ENCODE measurements at places on chromosomes 1 and 21. TPM values are rescaled to one million over a fixed set of nuclear protein-coding genes. Genes with fewer than 3 reads are reported as not detected.
A peak's percentile ranks its signal among the peaks of the same experiment; 100 is the strongest.

FAM72A gene
- total RNA-seq, result 2.8 TPM

DNA sequence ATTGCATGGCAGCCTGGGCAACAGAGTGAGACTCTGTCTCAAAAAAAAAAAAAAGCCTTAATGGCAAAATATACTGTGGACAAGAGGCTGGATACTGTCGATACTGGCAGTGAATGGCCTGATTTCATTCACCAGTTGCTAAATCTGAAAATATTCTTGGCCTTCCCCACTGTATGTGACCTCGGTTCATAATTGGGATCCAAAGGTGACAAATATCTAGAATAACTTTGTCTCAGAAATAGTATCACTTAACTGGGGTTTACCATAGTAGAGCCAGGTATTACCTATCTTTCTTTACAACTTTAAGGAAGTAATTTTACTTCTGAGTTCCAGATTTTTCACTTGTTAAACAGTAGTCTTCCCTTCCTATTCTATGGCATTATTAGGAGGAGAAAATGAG is 8.4 kb downstream of the MTF2 start:
- no peak for DNase-seq

RGSL1 gene
- total RNA-seq, result not detected

ARMH1 gene
- total RNA-seq, result 3.6 TPM

DNA sequence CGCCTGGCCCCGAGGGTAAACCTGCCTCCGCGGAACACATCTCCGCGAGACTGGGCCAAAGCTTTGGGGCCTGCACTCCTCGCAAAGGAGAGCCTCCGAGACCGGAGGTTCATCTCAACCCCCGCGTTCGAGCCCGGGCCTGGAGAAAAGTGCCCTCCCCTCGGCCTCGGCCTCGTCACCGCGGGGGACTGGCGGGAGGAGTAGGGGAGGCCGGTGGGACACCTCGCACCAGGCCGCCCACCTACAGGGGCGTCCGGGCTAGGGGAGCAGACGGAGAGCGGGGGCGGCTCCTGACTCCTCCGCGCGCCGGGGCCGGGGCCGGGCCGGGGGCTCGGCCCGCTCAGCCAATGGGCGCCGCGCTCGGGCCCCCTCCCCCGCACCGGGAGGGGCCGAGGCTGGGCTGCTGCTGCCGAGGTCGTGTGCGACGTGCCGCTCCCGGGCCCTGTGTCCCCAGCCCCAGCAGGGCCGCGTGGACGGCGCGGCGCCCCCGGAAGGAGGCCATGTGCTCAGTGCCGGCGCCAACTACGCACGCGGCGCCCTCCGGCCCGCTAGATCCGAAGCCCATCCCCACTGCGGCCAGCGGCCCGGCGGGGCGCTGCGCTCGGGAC is 684 bp downstream of the SLC2A1 start:
- DNase-seq, result peak; percentile 46

- DNase-seq, result no peak
These were observed 42.0 kb downstream of the VPS26C start for GRCh38 chr21:37224861-37225839.

DNA sequence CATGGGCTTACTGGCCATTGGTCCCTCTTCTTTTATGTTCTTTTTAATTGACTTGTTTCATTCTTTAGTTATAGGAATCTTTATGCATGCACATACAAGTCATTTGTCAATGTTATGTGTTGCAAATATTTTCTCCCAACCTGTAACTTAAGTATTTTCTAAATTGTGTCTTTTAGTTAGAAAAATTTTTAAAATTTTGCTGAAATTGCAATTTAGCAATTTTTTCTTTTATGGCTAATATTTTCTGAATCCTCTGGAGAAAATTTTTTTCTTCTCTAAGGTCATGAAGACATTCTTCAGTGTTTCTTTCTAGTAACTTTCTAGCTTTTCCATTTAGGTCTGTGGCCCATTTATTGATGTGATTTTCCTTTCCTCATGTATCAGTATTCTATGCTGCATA is 48.9 kb upstream of the TENT5C start:
- DNase-seq, result no peak

- peak; percentile 3 for DNase-seq
These were observed 68.1 kb downstream of the RPS6KA1 start for GRCh38 chr1:26597629-26598039.

DNA sequence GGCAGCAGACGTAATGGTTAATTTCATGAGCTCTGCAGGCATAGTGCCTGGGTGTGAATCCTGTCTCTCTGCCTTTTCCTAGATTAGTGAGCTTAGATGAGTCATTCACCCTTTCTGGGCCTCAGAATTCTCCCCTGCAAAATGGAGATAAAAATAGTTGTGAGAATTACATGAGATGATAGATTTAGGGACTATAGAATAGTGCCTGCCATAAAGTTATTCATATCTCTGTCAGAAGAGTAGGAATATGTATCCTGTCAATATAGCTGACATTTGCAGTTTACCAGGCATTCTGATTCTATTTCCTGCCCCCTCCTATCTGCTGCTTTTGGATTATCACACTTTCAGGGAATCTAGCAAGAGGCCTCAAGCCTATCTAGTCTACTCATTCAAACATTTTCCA is 112.0 kb downstream of the PDE4B start:
- DNase-seq, result no peak

DNA sequence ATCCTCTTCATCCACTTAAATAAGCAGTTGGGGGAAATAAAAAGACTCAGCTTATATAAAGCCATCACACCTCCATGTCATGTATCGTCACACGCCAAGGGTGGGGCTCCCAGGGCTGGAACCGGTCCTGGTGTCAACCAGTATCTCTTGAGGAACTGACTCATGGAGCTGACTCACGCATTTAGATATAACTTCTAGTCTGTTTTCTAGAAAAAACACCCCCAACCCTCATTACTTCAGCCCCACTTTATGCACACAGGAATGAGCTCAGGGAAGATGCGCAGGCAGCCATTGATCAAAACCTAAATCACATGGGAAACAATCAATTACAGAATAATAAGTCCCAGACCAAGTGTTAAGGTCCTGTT is 6.9 kb upstream of the IL22RA1 start:
- no peak for DNase-seq

DNA sequence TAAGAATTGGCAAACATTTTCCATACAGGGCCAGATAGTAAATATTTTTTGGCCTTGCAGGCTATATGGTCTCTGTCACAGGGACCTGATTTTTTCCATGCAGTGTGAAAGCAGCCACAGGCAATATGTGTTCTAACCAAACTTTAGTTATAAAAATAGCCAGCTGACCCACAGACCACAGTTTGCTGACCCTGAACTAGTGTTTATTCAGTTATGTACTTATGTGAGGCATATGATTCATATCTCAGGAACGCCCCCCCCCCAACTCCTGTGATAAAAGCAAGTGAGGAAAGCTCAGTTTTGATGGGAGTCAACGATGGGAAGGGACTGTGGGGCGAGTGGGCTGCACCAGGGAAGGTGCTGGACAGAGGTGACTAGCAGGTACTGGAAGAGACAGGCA is 80.1 kb downstream of the HMGB4 start:
- DNase-seq, result no peak

GRCh38 chr1:14929547-14930246 is 223.8 kb upstream of the TMEM51 start:
- peak; percentile 33 for DNase-seq

CCDC30 gene
- total RNA-seq, result 1.8 TPM

- DNase-seq, result no peak
These were observed 18.5 kb downstream of the FTCD start for GRCh38 chr21:46136739-46137349.

DNA sequence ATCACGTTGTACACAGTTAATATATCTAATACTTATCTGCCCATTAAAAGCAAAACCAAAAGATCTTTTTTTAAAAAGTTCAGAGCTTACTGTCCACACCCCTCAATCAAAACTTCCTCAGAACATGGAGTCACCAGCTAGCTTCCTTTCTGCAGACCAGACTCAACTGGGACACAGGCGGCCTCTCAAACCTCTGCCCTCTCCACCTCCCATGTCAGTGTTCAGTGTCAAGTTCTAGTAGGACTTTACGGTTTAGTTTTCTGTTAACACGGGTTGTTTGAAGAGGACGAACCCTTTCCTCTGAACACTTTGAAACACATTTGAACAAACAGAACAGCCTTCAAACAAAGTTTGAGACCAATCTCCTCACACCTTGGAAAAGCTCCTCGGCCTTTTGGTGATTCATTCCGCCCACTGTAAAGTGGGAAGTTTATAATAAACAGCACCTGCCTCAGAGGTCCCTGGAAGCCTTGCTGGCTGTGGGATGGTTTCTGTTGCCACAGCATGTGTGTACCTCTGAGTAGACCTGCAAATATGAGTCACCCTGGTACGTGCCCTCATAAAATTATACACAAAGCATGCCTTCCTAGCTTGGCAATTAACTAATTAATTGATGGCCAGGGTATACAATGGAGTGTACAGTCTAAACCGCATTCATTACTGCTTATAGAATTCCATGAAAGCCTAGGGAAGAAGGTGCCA is 48.4 kb upstream of the SIPA1L2 start:
- DNase-seq, result no peak

DNA sequence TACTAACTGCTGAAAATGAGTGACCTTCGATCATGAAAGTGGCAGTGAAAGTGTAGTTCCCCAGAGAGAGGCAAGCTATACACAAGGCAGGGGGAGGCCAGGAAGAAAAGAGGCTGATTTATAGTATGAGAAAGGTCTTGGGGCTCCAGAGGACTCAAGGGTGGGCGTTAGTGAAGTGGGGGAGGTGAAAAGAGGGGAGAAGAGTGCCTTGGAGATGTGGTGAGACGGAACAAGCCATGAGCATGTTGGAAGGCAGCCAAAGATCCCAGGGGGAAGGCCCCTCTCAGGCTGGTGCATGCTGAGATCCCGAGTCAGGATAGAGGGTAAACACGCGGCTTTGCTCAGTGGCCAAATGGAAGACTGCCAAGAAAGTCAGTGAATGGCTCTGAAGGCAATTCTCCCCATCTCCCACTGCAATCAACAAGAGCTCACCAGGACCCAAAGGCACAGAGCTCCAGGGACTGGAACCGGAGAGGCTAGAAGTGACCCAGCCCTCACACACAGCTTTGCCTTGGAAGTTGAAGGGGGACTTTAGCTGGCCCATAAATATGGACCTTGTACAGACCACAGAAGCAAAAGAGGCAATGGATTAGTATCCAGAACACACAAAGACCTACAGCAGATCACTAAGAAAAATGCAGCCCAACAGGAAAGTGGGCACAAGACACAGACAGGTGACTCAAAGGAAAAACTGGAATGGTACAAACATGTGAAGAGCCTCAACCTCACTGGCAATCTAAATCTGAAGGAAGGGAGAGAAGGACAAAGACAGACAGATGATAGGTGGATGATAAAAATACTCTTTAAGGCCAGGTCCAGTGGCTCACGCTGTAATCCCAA is 49.6 kb downstream of the HSF2BP start:
- peak; percentile 23 for DNase-seq

DSCAM gene
- 0.20 TPM for total RNA-seq

DNA sequence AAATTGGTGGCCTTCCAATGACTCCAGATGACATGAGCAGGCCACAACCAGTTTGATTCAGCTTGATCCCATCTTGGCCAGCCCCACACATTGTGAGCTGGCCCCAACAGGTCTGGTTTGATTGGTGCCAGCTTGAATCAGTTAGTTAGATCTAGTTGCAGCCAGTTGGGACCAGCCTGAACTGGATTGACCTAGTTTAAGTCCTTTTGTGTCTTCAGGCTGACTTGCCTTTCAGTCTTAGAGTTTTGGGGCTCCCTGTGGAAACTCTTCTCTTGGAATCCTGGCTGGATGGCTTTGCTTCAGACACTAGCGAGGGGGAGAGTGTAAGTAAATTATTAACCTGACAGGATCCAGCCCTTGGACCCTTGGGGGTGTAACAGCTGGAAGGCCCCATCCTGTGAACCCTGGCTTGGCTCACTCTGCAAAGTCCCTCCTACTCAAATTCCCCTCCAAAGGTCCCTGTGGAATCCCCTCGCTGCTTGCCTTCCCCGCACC is 36.2 kb upstream of the POU3F1 start:
- DNase-seq, result no peak

All from skin of body (tissue), 3 donors.